RPMI7951 (cell line): ENCODE measurements at places on chromosomes 13 and 19.

DNA sequence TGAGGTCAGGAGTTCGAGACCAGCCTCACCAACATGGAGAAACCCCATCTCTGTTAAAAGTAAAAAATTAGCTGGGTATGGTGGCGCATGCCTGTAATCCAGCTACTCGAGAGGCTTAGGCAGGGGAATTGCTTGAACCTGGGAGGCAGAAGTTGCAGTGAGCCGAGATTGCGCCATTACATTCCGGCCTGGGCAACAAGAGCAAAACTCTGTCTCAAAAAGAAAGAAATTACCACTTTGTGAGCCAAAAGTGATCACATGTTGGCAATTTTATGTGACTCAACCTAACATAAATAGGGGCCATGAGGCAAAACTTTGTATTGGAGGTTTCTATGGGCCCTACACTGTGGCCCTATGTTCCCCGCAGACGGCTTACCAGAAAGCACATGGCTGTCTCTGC is 72.2 kb downstream of the MAP4K1 start:
- DNase-seq: no peak

DNA sequence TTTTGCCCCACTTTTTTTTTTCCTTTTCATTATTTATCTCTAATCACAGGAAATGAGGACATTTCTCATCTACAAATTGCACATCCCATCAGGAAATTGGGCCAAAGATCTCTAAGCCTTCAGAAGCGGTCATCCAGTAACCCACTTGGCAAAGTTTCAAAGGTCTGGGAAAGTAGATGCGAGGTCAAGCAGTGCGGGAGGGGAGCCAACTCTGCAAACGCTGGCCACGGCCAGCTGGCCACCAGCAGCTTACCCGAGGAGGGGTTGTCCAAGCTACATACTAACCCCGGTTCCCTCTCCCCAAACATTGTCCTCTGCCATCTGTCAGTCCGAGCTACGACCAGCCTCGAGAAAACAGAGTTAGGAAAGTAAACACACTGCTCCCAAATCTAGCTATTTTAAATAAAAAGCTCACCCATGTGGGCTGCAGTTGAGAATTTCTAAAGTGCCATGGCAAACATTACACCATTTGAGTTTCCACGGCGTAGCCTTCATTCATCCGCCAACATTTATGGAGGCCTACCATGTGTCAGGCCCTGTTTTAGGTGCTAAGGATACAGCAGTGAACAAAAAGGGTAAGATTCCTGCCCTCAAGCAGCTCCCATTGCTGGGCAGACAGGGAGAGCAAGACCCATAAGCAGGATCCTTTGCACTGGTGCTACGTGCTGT is 11.5 kb downstream of the FFAR2 start:
- no peak for DNase-seq

DNA sequence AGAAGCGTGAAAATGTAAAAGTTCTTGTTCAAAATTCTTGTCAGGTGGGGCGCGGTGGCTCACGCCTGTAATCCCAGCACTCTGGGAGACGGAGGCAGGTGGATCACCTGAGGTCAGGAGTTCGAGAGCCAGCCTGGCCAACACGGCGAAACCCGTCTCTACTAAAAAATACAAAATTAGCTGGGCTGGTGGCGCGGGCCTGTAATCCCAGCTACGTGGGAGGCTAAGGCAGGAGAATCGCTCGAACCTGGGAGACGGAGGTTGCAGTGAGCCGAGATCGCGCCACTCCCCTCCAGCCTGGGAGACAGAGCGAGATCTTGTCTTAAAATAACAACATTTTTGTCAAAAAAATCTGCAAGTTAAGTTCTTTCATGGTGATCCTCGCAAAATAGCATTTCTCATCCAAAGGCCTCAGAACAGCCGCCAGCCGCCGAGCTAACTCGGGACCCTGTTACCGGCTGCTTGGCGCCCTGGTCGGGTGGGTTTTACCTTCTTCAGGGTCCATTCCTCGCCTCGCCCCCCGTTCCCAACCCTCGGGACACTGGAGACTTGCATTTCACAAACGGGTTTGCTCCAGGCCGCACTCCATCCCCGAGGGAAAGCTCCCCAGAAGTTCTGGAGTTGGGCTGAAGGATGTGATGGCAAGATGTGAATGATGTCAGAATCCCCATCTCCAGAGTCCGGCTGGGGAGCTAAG is 1.6 kb downstream of the LATS2 start:
- no peak for DNase-seq

- no peak for DNase-seq
Measured at GRCh38 chr13:112615391-112615790, 27.4 kb upstream of the TUBGCP3 start.

DNA sequence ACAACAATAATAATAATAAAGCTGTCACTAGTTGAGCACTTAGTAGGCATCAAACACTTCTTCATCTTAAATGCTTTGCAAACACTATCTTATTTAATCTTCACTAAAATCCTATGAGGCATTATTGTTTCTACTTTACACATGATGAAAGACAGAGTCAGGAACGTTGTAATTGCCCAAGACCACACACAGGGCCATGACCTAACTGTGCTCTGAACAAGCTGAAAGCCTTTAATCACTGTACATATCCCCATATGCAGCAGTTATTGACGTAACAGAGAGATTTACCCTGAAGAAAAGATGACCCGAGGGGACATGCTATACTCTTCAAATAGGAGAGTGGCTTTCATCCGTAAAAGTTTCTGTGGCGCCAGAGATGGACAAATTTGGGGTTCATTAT is 53.0 kb downstream of the SACS start:
- DNase-seq: peak; percentile 28

GRCh38 chr13:37959284-37959683 is 89.7 kb upstream of the TRPC4 start:
- no peak for DNase-seq

DNA sequence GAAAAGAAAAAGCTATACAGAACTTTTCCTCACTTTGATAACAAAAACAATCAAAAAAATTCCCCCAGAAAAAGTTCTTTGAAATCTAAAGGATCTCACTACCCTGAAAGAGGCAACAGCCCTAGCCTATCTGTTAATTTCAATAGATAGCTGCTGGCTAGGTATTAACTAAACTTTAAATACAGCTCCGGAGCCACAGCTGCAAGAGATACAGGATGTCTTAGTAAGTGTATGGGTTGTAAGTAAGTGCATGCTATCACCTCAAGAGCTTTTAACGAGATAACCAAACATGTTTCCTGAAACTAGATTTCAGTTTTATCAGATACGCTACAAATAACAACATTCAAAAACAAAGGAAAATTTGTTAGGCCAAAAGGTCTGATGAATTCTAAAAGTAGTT is 148.4 kb downstream of the KLF12 start:
- DNase-seq: no peak

GRCh38 chr19:35596366-35596999 is 10.5 kb downstream of the PMIS2 start:
- peak; percentile 35 for DNase-seq

- DNase-seq: peak; percentile 98
Measured at GRCh38 chr19:56315077-56315828, 614 bp upstream of the ZSCAN5A start.

- DNase-seq: peak; percentile 3
Measured at GRCh38 chr13:113622791-113623490, 35.1 kb downstream of the ATP4B start.

DNA sequence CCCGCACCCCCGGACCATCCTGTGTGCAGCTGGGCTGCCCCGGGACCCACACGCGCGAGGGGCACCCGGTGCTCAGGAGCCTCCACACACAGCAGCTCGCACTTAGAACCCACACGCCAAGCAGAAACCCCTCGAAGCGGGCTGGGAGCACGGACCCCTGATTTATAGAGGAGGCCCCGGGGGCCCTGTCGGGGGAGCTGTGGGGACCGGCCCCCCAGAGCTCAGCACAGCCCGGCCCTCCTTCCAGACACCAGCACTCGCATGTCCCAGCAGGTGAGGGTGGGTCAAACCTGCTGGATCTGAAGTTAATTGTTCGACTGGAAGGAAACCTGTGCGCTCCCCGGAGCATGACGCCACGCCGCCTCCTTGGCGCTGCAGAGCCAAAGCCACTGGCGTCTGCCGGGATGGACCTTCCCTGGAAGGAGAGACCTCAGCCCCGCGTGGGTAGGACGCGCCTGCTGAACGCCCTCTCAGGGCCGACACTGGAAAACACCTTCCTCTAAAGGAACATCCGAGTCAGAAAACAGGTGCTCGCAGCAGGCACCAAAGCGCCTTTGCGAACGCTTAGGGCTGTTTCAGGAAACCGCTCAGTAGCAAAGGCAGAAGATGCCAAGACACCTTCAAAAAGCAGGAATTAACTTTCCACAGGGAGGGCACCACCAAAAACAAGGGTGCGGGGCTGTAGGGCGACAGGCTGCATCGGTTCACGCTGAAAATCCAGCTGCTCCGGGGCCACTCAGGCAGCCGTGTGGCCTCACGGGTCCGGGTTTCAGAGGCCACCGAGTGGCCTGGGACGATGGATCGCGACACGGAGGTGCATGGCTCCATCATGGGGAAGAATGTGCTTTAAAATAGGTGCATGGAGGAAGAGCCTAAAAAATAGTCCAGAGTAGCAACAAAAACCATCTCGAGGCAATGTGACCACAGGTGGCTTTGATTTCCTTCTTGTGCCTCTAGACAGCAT is 37.8 kb upstream of the GRTP1 start:
- DNase-seq: no peak

- DNase-seq: no peak
Measured at GRCh38 chr13:25777509-25777908, 274.3 kb downstream of the SHISA2 start.
